ENCODE measurements at places on chromosomes 2 and 18. TPM values are rescaled to one million over a fixed set of nuclear protein-coding genes. Genes with fewer than 3 reads are reported as not detected.

The UGT1A3 gene
- total RNA-seq, result not detected

The CIB4 gene
- not detected for total RNA-seq

The CYP26B1 gene
- not detected for total RNA-seq

The TFCP2L1 gene
- under 0.01 TPM for total RNA-seq

The AQP12A gene
- total RNA-seq, result not detected

The LOXL3 gene
- total RNA-seq, result 10.1 TPM

The ALPI gene
- total RNA-seq, result not detected

The MBD5 gene
- 7.0 TPM for total RNA-seq

The CYP27C1 gene
- total RNA-seq, result not detected

The TUBA4A gene
- 24.7 TPM for total RNA-seq

The NYAP2 gene
- not detected for total RNA-seq

The NCL gene
- 96.0 TPM for total RNA-seq

The SLC23A3 gene
- 0.50 TPM for total RNA-seq

The GBX2 gene
- not detected for total RNA-seq

The KCNK3 gene
- total RNA-seq, result not detected

The ZNF142 gene
- total RNA-seq, result 11.1 TPM

The ELOA2 gene
- not detected for total RNA-seq

The DYSF gene
- total RNA-seq, result under 0.01 TPM

The CFAP65 gene
- not detected for total RNA-seq

The CPO gene
- not detected for total RNA-seq

The AQP12B gene
- not detected for total RNA-seq

The RAB11FIP5 gene
- total RNA-seq, result 23.9 TPM

The NOSTRIN gene
- not detected for total RNA-seq

The TTC21B gene
- total RNA-seq, result 7.4 TPM

The SEPTIN2 gene
- total RNA-seq, result 282 TPM

The CYP1B1 gene
- total RNA-seq, result 86.6 TPM

Data from bronchus fibroblast of lung (primary cell).